ENCODE measurements at places on chromosomes 5 and 9.

GRCh38 chr5:91499943-91500531, 116.9 kb upstream of the ARRDC3 start:
- DNase-seq: peak; percentile 41

DNA sequence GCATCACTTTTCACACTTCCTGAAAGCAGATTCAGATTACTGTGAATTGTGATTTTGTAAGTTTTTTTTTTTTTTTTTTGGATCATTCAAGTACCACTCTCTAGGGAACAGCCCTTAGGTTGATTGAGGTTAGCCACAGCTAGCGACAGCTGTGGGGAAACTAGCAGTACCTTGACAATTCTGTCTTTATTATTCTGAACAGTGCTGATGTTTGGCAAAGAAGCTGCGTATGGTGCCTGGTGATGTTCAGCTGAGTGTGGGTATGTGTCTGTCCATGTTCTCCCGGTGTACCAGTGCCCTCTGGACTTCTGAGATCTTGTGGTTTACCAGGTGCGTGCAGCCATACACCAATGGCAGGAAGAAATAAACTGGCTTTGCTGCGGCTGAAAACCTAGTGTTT, 117.3 kb upstream of the PLPPR1 start:
- DNase-seq: no peak

- no peak for DNase-seq
Measured at GRCh38 chr5:160181965-160182622, 47.2 kb upstream of the FABP6 start.

GRCh38 chr5:169538944-169539343, 44.6 kb upstream of the SPDL1 start:
- DNase-seq: peak; percentile 60

DNA sequence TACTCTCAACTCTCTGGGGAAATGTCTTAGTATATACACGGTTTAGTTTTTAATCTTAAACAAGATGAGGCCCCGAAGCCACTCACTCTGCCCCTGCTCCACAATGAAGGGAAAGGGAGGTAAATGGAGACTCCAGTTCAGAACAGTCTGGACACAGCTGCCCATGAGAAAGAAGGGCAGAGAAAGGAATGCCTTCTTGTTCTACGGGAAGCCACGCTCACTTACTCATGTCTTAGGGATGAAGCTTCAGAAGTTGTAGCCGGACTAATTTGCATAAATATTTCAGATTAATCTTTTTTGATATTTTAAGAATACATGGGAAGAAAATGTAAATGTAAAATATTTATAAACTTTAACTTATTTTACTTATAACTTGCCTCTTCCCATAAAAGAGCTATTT, 94.0 kb downstream of the COL23A1 start:
- no peak for DNase-seq

GRCh38 chr5:128644863-128645262, 106.8 kb upstream of the FBN2 start:
- DNase-seq: no peak

All from small intestine (tissue), 16 donors.